Stimulated activated CD8-positive, alpha-beta memory T cell treated with anti-CD3 and anti-CD28 coated beads, Interleukin-7, amount 100 ng/mL, for 48 hours (primary cell): ENCODE measurements at places on chromosomes 3 and 15.

DNA sequence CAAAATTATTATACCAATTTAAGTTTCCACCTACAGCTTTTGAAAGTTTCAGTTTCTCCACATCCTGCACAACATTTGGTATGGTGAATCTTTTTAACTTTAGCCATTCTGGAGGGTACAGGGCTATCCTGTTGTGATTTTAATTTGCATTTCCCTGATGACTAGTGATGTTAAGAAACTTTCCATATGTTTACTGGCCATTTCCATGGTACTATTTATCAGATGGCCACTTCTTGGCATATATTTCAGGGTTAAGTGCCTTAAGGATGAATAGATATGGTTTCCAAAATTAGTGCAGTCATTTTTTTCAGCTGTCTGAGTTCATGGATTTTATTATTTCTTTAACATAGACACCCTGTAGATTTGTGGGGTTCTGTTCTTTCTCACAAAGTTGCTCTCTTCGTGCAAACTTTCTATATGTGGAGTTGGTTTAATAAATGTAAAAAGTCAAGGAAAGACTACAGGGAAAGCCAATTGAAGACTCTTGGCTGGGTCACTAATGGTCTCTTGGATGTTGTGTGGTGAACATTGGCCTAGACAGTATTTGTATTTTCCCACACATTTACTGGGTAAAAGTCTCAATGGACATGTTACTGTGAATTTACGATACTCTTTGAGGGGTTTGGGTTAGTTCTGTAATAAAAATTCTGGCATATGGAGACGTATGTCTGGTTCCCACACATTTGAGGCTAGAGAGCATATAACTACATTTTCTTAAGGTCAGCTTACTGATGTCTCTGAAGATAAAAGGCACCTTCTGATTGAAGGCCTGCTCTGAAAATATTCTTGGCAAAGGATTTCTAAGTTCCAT lies 147.5 kb upstream of the PDZRN3 start:
- DNase-seq = no peak

DNA sequence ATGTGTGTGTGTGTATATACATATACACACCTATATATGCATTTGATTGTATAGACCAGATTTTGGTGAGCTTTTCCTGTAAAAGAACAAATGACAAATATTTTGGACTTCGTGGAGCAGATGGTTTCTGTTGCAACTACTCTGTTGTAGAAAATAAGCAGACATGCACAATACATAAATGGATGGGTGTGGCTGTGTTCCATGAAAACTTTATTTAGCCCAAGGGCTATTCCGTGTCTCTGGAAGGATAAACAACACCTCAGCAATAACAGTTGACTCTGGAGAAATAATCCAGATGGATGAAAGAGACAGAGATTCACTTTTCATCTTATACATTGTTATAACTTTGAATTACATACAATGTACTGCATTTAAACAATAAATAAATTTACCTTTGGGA lies 441.4 kb downstream of the CNTN3 start:
- no peak for DNase-seq

GRCh38 chr3:86388820-86389219 lies 602.1 kb downstream of the VGLL3 start:
- DNase-seq = no peak

- DNase-seq = no peak
Measured at GRCh38 chr15:66524838-66525237, 19.7 kb downstream of the ZWILCH start.

DNA sequence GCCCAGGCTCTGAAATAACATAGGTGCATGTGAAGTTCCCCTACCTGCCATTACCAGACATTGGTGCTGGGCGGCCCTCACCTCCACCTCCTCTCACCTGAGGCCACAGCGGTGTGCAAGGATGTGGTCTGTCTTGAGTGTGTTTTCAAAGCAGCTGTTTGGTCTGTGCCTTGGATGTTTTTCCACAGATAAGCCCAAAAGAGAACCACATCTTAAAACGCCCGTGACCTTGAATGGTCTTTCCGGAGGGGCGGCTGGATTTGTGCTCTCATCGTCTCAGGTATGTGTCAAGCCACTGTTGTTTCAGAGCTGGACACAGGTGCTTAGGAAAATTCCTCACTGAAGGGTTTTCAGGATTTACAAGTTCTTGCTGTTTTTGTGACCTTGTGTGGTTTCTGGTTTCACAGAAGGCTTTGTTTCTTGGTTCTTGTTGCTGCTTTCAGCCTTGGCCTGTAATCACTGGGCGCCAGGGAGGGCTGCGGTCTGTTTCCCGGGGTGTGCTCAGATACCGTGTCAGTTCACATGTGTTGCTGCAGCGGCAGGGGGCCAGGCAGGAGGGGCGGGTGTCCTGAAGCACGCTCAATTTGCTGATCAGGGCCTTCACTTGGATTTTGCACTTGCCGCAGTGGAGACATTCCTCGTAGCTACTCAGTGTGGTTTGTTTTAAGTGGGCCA lies 128.4 kb downstream of the IGF1R start:
- no peak for DNase-seq

GRCh38 chr3:156678197-156678596 lies 3.8 kb downstream of the TIPARP start:
- DNase-seq = no peak

DNA sequence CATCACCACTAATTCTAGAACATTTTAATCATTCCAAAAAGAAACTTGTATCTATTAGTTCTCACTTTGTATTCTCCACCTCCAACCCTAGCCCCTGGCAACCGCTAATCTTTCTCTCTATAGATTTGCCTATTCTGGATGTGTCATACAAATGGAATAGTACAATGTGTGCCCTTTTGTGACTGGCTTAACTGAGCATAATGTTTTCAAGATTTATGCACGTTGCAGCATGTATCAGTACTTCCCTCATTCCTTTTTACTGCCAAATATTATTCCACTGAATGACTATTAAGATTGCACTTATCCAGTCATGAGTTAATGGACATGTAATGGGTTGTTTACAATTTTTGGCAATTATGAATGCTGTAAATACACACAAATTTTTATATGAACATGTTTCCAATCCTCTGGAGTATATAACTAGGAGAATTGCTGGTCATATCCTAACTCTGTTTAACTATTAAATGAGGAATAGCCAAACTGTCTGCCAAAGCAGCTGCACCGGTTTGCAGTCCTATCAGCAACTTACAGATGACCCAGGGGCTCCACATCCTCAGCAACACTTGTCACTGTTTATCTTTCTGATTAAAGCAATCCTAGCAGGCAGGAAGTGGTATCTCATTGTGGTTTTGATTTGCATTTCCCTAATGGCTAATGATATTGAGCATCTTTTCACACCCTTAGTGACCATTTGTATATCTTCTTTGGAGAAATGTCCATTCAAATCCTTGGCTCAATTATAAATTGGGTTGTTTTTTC lies 42.9 kb downstream of the DCUN1D1 start:
- DNase-seq = no peak
